ENCODE measurements at places on chromosomes 13 and 19. TPM values are rescaled to one million over a fixed set of nuclear protein-coding genes. Genes with fewer than 3 reads are reported as not detected.

GRCh38 chr19:18439025-18439909 lies 1.3 kb upstream of the ISYNA1 start:
- DNase-seq: no peak

DNA sequence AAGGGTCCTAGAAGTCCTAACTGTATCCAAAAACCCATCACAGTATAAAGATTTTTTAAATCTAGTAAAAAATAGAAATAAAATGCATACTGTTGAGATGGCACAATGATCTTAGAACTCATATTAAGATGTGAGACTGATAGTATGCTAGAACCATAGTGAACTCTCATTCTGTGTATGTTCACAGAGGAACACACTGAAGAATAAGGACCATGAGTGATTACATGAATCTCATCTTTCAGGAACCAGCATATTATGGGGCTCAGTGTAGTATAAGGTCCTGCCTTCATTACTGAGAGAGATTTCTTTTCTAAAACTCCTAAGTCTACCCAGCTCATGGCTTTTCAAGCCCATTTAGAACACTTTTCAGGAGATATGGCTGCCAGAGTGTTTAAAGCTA lies 59.8 kb upstream of the RFC3 start:
- DNase-seq: no peak

ZNF442 gene
- 0.73 TPM for total RNA-seq

DNA sequence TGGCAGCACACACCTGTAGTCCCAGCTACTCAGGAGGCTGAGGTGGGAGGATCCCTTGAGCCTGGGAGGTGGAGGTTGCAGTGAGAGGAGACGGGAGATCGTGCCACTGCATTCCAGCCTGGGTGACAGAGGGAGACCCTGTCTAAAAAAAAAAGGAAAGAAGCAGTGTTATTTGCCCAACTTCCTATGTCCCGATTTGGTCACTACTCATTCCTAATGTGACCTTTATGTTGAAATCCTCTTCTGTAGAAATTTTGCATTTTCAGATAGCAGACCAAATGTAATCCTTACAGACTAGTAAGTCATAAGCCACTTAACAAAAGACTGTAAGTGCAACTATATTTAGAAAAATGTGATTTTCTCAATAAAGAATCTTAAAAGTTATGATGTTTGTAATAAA lies 18.2 kb upstream of the STK24 start:
- DNase-seq: no peak

MCEMP1 gene
- total RNA-seq: not detected

GRCh38 chr19:1259206-1259875 lies 9.8 kb upstream of the CIRBP start:
- DNase-seq: peak; percentile 48

GRCh38 chr13:93289053-93289452 lies 62.4 kb downstream of the GPC6 start:
- DNase-seq: no peak

TBXA2R gene
- 0.49 TPM for total RNA-seq

UBAC2 gene
- total RNA-seq: 49.1 TPM

IGFLR1 gene
- total RNA-seq: 24.0 TPM

- no peak for DNase-seq
Observed at GRCh38 chr13:27628081-27628480, 6.4 kb downstream of the POLR1D start.

DNA sequence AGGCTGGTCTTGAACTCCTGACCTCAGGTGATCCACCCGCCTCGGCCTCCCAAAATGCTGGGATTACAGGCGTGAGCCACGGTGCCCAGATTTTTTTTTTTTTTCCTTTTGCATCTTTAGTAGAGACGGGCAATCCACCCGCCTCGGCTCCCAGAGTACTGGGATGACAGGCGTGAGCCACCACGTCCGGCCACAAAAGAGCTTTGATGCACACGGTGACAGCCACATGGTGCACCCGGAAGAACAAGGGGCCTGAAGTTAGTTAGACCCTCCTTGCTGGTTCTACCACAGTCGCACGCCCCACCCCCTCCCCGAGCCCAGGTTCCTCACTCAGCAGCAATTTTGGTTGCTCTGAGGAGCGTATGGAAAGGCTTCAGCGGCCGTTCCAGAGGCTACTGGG lies 54.2 kb upstream of the USE1 start:
- DNase-seq: no peak

TNFRSF19 gene
- 0.18 TPM for total RNA-seq

- DNase-seq: no peak
Observed at GRCh38 chr13:52725302-52725701, 14.3 kb downstream of the CNMD start.

DNA sequence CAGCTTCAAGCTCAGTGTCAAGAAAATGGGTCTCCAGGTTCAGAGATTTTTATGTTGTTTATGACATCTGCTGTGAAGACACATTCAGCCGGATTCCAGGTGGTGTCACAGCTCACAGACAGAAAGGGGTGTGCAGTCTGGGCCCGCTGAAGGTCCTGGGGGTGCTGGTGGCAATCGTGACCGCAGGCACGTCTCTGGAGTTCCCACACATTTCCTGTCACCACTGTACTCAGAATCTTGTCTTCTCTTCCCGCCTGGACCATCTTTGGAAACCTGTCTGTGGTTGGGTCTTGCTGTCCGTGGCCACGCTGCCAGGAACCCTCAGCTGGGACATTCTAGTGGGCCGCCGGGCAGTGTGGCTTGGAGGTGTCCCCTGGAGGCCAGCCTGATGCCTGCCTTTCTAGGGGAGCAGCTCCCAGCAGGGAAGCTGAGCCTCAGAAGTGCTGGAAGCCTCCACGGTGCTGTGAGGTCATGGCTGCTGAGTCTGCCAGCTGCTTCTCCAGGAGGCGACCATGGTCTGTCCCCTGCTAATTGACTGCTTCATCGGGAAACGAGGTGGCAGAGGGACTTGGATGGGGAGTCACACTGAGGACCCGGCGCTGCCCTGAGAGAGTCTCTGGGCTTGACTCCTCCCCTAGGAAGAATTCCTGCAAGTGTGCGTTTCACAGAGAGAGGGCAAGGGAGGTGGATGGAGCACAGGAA lies 3.7 kb downstream of the TEX29 start:
- no peak for DNase-seq

N4BP2L2 gene
- 58.6 TPM for total RNA-seq

- DNase-seq: no peak
Observed at GRCh38 chr13:43799191-43799590, 12.4 kb upstream of the ENOX1 start.

DNA sequence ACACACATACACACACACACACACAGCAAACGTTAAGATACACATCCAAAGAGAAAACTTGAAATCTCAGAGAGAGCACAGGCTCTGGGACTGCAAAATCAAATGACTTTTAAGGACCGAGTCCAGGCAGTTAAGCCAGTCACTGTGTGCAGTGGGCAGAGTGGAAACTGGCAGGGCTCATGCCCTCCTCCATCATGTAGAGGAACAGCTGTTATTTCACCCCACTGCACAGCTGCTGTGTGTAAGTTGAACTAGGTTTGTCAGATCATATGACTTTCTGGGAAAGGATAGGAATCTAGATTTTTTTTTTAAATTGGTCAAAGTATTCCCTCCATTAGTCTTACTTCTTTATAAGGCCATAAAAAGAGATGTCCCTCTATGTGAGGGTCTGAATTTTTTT lies 1002.1 kb downstream of the UQCRFS1 start:
- DNase-seq: no peak

CACNG6 gene
- total RNA-seq: not detected

ZNF491 gene
- 0.16 TPM for total RNA-seq

FFAR2 gene
- total RNA-seq: not detected

GRCh38 chr19:23913931-23914330 lies 755 bp upstream of the ZNF726 start:
- DNase-seq: no peak

ZNF430 gene
- 17.9 TPM for total RNA-seq

TPTE2 gene
- not detected for total RNA-seq

DNA sequence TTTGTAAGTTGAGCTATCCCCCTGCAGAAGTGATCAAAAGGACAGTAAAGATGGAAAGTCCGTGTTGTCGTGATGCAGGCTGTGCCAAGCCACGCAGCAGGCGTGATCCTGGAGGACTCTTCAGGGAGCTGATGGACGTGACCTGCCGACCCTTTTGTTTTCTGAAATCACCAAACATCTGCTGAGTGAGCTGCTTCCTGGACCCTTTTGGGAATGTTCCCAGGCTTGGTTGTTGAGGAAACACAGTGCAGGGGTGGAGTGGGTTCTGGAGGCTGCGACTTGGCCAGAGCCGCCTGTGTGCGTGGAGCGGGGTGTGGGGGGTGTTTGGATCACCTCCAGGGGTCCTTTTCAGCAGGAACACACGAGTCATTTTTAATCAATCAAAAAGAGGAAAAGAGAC lies 15.4 kb upstream of the CPAMD8 start:
- DNase-seq: no peak

COPE gene
- 258 TPM for total RNA-seq

GIPR gene
- total RNA-seq: 1.4 TPM

DNA sequence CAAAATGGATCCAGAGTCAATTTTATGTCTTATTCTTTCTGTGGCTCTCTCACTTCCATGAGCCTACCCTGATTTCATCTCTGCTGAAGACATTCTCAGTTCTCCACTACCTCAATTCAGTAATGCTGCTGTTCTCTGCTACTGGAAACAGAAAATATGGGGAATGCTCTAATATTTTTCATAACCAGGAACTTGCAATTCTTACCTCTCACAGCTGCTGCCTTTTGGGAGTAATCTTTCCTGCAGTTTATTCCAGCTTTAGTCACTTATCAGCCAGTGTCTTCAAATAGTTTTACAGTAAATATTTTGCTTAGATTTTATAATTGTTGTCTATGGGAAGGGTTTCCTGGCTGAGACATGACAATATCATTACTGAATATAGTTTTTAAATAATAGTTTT lies 145.1 kb upstream of the UFM1 start:
- DNase-seq: no peak

DNA sequence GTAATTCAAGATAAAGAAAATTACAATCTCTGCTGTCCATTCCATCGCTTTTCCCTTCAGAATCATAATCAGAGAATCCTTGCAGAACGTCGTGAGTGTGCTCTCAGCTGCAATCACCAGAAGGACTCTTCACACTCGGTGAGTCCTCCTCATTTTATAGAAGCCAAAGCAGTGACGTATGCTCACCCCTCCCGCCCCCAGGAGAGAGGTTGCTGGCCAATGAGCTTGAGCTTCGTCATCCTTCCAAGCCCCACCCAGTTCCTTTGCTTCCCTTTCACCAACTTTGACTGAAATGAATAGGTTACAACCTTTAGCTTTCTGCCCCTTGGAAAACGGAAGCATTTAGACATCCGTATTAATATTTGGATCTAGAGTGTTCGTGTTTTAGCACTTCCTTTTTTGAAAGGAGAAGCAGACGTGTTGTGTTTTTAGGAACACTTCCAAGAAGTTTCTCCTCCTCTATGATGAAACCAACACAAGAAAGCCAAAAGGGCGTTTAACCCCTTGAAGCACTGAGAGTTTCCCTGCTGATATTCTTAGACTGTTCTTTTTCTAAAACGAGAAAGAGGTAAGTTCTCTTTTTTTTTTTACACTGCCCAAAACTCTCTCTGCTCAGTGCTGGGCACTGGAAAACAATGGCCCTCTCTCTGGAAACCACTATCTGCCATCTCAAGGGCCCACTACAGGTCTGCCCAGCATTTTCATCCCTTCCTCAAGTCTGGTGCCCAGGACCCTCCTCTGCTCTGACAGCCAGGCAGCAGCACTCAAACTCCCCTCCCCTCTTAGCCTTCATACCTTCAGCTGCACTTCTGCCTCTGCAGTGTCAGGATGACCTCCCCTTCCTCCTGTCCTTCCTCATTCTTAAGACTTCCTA lies 44.3 kb upstream of the CEACAM21 start:
- DNase-seq: peak; percentile 81

DNA sequence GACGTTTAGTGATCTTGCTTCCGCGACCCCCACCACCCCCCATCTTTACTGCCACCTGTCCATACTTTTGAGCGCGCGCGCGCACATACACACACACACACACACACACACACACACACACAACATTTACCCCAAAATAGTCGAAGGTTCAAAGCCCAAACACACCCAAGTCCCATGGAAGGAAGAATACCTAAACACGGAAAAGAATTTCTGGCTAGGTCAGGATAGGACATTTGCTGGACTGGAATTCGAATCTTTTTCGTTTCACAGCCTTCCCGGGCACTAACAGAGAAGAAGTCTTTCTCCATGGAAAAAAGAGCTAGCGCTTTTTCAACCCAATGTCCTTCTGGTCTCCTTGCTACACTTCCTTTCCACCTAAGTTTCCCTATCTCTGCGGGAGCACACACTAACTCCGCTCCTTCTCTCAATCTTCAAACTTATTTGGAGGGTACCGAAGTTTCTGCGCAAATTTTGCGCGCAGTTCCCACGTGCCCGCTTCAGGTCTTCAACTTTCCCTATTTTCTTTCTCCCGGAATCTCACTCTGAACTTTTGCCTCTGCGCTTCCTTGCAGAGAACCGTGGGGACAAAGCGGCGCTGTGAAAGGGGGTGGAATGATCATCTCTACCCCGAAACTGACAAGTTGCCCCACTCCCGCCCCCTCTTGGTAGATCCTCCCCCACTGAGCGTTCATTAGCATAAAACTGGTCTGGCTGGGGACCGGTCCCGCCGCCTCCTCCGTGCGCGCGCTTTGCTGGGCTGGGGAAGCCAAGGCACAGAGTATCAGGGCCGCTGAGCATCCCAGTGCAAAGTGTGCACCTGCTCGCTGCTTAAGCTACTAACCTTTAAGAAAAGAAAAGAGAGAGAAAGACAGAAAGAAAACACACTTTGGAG lies 2.7 kb downstream of the DACH1 start:
- DNase-seq: no peak

DNA sequence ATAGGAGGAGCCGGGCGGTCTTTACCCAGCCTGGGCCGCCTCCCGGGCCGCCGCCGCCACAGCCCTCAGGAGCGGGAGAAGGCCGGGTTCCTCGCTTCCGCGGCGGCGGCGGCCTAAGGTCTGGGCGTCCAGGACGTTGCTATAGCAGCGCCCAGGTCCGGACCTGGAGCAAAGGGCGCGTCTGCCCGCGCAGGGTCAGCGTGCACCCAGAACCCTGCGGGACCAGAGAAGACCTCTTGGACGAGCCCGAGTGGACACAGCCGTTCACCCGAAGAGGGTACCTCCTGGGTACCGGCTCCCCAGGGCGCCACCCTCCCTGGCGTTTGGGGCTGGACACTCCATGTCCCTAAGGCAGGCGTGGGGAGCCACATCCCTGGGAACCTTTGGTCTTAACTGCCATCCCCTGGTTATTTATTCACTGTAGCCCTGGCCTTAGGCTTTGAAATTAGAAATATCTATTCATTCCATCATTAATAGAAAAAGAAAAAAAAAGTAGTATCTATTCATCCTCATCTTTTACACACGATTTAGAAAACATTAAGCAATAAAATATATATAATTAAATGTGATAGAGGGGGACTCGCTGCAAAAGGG lies 2.4 kb downstream of the DZIP1 start:
- no peak for DNase-seq

DNA sequence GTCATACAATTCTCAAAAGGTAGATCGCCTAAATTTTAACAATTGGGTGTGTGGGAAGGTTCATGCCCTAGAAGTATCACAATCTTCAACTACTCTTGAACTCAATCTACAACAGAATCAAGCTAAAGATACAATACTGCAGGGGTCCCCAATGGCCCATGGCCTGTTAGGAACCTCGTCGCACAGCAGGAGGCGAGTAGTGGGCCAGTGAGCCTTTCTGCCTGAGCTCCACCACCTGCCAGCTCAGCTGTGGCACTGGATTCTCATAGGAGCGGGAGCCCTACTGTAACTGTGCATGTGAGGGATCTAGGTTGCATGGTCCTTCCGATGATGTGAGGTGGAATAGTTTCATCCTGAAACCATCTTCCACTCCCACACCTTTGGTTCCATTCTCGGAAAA lies 230.6 kb downstream of the KLF12 start:
- DNase-seq: no peak
